Chondrocyte (in vitro differentiated cells): ENCODE measurements at places on chromosomes 11 and 22. TPM values are rescaled to one million over a fixed set of nuclear protein-coding genes. Genes with fewer than 3 reads are reported as not detected.
A peak's percentile ranks its signal among the peaks of the same experiment; 100 is the strongest.

The FLRT1 gene
- total RNA-seq, result 0.12 to 0.31 TPM (median 0.22 TPM) in 3 replicates

DNA sequence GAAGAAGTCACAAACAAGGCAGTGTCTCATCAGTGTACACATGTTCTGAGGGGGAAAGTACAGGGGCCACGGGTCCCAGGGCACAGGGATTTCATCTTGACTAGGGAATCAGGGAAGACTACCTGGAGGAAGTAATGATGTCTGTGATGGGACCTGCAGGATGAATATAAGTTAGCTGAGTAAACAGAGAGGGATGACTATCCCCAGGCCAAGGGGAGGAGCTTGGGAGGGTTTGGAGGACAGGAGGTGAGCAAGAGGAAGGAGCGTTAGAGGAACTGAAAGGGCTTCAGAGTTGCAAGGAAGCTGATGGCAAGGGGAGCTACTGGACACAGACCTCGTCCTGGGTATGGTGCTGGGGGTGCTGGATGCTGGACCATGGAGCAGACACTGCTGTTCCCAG is 56.4 kb downstream of the TRAF6 start:
- no peak for DNase-seq

DNA sequence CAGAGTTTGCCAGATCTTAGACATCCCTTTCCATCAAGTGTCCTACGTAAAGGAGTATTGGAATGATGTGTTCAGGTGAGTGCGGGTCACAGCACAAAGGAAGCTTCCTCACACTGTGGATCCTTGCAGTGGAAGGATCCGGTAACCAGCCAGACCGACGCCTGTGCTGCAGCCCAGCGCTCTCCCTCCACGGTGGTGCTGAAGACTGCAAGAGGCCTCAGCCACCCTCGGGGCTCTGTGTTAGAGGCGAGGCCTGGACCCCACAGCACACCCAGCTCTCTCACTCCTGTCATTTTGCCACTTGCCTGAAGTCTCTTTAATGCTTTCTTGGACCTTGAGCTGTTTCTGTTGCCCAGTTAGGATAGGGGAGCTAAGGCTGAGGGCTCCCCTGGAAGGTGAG is 2.4 kb downstream of the TRMU start:
- DNase-seq, result no peak

GRCh38 chr11:104028476-104029263 is 7.8 kb upstream of the DDI1 start:
- DNase-seq, result no peak

DNA sequence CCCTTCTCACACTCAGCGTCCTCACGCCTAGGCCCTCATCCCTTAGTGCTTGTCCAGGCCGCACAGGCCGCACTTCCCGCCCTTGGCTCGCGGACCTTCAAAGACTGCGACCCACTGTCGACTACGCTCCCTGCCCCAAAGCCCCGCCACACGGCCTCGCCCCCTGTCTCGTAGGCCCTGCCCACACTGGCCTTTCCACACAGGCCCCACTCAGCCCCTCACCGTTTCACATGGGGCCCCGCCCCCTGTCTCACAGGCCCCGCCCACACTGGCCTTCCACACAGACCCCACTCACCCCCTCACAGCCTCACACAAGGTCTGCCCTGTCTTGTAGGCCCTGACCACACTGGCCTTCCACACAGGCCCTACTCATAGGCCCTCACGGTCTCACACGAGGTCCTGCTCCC is 11.0 kb downstream of the NRXN2 start:
- DNase-seq, result peak; percentile 79

DNA sequence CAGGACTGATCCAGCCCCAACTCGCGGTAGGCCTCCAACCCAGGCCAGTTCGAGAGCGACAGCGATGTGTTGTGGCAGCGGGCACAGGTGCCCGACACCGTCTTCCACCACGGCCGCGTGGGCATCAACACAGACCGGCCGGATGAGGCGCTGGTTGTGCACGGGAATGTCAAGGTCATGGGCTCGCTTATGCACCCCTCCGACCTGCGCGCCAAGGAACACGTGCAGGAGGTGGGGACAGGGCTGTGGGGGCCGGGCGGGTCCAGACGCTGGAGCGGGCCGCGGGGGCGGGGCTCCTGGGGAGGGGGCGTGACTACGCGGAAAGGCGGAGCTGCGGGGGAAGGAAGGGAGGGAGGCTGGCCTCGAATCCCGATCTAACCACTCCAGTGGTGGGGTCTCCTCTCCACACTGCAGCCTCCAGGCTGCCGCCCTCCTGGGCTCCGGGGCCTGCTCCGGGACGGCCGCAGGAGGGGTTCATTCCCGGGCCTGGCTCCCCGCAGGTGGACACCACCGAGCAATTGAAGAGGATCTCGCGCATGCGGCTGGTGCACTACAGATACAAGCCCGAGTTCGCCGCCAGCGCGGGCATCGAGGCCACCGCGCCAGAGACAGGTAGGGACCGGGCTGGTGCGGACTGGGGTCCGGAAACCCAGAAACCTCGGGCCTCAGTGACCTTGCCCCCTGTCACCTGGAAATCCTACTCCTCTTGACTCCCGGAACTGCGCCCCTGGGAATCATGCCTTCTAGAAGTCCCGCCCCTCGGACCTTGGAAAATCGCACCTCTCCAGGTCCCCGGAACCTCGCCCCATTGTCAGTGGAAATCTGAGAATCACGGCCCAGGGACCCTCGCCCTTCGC is 14.9 kb downstream of the TMEM258 start:
- DNase-seq, result peak; percentile 81

The OVCH2 gene
- total RNA-seq, result 0.67 to 1.2 TPM (median 0.92 TPM) in 3 replicates
